Smooth muscle cell of the brain vasculature (primary cell): ENCODE measurements at places on chromosomes 11 and 22.
A peak's percentile ranks its signal among the peaks of the same experiment; 100 is the strongest.

DNA sequence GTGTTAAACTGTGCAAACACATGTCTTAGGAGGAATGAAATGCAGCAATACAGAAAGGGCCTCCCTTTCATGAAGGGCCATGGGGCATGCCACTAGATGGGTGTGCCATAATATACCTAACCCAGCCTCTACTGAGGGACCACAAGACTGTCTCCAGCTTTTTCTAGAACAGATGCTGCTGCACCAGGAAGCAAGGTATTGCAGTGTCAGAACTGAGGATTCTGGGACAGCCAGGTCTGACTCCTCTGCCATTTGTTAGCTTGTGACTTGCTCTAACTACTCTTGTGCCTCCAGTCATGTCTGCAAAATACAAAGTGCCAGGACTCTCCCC, 53.2 kb downstream of the HIRA start:
- DNase-seq = no peak

DNA sequence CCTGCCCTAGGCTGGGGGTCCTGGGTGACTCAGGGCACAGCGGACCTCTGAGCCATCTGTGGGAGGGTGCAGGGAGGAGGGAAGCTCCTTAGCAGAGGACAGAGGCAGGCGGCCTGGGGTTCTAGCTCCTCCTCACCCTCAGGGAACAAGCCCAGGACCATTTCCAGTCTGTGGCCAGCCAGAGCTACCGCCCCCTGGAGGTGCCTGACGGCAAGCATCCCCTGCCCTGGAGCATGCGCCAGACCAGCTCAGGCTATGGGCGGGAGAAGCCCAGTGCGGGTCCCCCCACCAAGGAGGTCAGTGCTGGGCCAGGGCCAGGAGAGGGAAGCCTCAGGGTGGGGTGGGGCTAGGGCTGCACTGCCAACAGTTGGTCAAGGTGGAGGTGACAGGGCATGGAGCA, 26.0 kb upstream of the LRRC10B start:
- DNase-seq = no peak

DNA sequence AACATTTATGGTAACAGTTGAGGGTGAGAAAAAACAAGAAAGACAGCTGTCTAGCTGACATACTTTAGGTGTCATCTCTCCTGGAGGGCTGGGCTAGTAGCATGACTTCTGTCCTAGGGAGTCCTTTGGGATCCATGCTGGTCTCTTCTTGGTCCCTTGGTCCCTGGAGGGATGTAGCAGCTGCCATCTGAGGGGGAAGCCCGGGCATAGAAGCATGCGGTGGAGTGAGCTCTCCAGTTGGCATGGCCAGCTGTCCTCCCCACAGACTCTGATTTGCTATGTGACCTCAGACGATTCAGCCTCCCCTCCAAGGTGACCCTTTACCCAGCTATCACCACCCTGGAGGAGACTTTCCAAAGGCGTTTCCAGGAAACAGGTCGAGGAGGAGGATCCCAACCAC, 28.7 kb downstream of the POU2F3 start:
- no peak for DNase-seq

DNA sequence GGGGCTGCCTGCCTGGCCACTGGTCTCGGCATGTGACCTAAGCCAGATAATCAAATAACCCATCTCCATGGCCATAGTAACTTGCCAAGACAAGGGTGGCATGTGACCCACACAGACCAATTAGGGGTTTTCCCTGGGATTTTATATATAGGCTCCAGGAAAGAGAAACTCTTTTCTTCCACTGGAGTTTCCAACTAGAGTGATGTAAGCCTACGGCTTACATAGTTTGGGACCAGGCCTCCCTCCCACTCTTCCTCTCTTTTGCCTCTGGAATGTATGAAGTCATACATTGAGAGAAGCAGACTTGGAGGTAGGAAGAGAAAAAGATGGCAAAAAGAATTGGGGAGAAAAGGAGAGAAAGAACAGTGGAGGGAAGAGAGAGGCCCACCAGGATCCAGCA, 84.6 kb upstream of the LDLRAD3 start:
- DNase-seq = no peak

- DNase-seq = no peak
Observed at GRCh38 chr11:10390375-10390774, 64.7 kb upstream of the AMPD3 start.

GRCh38 chr11:128653801-128654231, 40.1 kb upstream of the FLI1 start:
- no peak for DNase-seq

DNA sequence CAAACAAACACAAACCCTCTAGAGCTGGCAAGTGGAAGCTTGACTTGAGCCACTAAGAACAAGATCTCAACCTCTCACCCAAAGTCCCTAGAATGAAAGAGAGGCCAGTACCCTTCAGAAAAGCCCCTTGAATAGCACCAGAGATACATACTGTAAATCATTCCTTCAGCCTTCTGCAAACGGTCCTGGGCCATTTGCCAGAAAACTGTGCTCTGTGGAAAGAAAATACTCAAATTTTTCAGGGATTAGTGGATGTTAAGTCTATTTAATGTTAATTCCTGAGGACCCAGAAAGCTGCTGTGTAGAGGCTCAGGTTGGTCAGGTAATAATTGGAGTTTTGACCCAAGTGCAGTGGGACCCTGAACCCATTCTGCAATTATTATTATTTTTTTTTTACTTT, 16.9 kb downstream of the SERPINH1 start:
- no peak for DNase-seq

DNA sequence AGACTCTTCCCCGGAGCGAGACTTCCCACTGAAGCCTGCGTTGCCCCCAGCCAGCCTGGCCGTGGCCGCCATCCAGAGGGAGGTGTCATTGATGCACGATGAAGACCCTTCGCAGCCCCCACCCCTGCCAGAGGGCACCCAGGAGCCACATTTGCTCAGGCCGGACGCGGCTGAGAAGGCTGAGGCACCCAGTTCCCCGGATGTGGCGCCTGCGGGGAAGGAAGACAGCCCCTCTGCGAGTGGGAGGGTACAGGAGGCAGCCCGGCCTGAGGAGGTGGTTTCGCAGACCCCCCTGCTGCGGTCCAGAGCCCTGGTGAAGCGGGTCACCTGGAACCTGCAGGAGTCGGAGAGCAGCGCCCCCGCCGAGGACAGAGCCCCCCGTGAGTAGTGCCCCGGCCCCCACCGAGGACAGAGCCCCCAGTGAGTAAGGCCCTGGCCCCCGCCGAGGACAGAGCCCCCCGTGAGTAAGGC, 6.4 kb downstream of the IRF7 start:
- DNase-seq = no peak

DNA sequence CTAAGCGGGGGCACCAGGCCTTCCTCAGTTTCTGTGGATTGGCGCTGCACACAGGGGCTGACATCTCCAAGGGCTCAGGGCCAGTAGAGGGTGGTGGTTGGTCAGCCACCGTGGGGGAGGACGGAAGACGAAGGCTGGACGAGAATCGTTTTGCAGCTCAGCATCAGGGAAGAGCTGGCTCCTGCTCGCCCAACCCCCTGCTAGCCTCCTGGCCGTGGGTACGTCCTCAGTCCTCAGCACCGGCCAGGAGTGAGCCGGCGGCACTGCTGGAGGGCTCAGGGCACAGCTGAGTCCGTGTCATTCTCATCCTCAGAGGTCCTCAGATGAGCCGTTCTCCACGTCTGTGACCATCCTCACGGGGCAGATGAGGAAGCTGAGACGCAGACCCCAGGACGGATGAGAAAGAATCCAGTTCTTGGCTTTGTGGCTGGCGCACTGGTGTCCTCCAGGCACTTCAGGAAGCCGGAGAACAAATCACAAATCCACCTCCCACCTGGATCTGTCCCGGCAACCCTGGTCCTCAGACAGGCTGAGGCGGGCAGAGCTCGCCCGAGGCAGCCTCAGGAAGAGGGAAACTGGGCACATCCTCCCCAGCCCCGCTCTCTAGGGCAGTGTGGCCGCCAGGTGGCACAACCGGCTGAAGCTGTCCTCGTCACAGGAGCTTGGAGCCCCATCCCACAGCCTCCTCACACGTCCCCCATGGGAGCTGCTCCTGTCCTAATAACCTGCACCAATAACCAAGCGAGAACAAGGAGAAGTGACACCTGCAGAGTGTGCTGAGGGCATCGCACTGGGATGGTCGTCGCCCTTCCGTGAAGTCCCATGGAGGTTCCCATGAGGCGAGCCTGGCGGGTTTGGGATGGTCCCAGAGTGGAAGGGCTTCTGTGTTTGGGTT, 393.7 kb downstream of the BRD1 start:
- DNase-seq = no peak

DNA sequence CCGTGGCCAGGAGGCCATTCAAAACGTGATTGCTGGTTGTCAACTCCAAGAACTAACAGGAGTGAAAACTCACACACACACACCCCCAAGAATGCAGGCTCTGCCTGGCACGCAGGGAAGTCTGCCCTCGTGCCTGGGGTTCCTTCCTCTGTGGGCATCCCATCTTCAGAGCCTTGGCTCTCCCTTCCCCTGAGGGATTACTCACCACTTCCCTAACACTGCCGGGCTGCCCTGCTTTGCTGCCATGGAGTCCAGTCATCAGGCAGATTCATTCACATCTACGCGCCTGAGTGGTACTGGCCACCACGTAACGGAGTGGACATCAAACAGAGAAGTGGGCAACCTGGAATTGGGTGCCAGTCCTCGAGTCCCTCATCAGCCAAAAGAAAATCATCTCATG, 120.7 kb upstream of the TMEM45B start:
- DNase-seq = no peak

- peak; percentile 72 for DNase-seq
Observed at GRCh38 chr22:45460288-45461109, 42.2 kb upstream of the FBLN1 start.

DNA sequence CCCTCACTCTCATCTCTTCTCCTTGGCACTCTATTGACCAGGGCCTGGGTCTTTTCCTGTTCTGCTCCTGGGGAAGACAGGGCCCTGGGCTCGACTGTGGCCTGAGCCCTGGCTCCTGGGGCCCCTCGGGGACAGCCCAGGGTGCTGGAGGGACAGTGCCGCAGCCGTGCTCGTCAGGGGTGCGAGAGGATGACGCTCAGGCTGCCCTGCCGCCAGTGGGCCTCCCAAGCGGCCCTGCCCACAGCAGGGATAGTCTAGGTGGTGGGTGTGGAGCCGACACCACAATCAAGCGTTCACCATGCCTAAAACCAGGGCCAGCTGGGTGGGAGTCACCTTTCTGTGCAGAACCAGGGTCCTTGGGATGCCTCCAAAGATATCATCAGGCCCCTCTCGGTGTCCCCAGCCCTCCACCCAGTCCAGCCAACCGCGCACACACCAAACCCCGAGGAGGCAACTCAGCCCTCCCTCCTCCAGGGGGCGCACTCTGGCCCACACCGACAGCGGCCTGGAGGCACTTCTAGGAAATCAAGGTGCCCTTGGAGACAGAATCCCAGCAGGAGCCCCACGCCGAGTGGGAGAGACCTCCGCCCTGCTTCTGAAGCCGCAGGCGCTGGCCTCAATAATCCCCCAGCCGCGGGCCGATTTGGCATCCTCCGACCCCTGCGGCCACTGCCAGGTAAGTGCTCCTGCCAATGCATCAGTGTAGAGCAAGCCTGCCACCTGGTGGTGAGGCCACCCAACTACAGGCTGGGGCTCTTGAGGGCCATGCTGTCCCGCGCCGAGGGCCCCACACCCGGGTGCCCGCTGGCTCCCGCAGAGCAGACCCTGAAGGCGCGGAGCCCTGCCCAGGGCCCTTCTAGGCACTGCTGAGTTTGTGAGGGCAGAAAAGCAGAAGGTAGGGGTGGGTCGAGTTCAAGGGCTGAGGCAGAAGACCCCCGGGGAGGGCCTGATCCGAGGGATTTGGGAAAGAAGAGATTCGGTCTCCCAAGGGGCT, 496.4 kb downstream of the BUD13 start:
- no peak for DNase-seq

GRCh38 chr11:78652843-78653239, 78.2 kb upstream of the NARS2 start:
- no peak for DNase-seq

DNA sequence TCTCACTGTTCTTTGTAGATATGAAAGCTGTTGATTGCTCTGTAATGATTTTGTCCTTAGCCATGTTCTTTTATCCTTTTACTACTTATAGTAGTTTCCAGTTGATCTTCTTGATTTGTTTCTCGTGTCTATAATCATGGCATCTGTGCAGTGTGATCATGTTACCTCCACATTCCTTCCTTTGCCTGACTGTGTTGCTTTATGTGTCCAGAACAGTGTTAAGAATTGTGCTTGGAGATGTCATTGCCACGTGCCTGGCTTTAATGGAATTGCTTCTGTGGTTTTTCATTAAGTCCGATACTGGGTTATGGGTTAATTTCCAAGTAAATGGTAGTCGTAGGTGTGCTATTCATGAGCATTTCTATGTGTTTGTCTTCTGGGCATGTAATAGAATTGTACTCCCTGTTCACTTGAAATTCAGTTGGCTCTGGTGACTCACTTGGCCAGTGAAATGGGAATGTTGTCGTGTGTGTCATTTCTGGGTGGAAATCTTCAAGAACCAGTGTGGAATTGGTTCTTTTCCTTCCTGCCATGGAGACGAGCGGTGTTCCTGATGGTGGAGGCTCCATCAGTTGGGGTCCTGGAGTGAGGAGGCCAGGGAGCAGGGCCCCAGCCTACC, 6.8 kb downstream of the GTSE1 start:
- no peak for DNase-seq

DNA sequence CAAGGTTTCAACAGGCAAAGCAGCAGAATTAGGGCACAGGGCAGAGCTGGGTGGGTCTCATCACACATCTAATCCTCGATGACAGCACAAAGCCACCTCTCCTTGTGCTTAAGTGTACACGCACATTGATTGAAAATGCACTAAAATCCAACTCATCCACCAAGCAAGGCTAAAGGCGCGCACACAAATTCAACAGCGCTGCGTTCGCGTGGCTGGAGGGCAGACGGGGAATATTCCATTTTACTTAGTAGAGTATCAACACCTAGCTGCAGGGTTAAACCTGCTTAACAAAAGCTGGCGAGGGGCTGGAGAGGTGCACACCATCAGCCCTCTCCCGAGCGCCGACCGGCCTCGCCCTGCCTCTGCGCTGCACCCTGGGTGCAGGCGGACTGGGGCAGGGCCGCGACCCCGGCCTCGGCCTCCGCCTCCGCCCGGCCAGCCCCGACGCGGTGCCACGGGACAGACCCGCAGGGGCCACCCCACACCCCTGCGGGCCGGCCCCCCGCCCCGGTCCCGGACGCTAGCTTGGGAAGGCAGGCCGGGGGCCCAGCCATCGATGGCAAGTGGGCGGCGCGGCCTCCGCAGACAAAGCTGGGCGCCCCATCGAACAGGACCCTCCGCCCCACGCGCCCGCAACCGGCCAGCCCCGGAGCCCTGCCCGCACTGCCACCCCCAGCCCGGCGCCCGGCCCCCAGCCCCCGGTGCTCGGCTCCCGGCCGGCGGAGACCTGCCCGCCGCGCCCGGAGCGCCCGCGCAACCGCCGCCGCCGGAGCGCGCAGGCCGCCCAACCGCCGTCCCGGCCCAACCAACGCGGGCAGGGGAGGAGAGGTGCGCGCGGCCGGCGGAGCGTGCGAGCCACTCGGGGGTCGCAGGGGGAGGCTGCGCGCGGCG, 929 bp downstream of the PRDM10 start:
- DNase-seq = no peak

- no peak for DNase-seq
Observed at GRCh38 chr11:93822359-93822758, 28.1 kb downstream of the VSTM5 start.

GRCh38 chr11:35907648-35908431, 36.0 kb upstream of the LDLRAD3 start:
- DNase-seq = peak; percentile 69
